ENCODE measurements at places on chromosomes 7 and 10.

- DNase-seq: no peak
These were observed 4.2 kb downstream of the CYP17A1 start for GRCh38 chr10:102832987-102833386.

GRCh38 chr10:61463035-61463909, 10.1 kb upstream of the TMEM26 start:
- DNase-seq: no peak

GRCh38 chr7:44307301-44307900, 18.0 kb downstream of the CAMK2B start:
- no peak for DNase-seq

DNA sequence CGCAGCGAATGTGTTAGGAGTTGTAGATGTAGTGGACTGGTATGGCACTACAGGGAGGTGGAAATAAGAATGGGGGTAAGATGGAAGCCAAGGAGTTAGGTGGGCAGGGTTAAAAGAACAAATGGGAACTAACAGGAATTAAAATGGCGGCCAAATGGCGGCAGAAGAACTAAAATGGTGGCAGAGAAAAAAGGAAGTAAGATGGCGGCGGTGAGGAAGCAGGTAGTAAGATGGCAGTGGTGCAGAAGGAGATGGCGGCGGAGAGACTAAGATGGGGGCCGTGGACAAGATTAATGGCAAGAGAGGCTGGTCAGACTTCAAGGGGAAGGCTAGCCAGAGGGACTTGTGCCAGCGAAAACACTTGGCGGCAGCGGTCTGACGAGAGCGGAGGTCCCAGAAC, 44.5 kb downstream of the ZNF138 start:
- no peak for DNase-seq

- DNase-seq: no peak
These were observed 283.0 kb downstream of the TCF7L2 start for GRCh38 chr10:113232928-113233511.
